Transverse colon (tissue), 4 donors: ENCODE measurements at places on chromosomes 7 and 10. TPM values are rescaled to one million over a fixed set of nuclear protein-coding genes. Genes with fewer than 3 reads are reported as not detected.

The FAM25A gene
- not detected for total RNA-seq

- DNase-seq = no peak
- no peak overlapping the region for H3K27ac ChIP-seq
- H3K4me3 ChIP-seq = no peak overlapping the region
- no peaks in the 10 kb centered on the region for H3K4me1 ChIP-seq
- H3K27me3 ChIP-seq = peaks cover 8% of the 10 kb centered on the region
- H3K36me3 ChIP-seq = no peaks in the 10 kb centered on the region
Measured at GRCh38 chr10:1249142-1249920, 193.1 kb downstream of the WDR37 start.

The TMEM270 gene
- not detected for total RNA-seq

GRCh38 chr10:104766341-104766740 lies 125.3 kb downstream of the SORCS3 start:
- no peaks in the 10 kb centered on the region for H3K4me1 ChIP-seq
- no peaks in the 10 kb centered on the region for H3K27me3 ChIP-seq
- H3K4me3 ChIP-seq = no peak overlapping the region
- no peak for DNase-seq
- H3K36me3 ChIP-seq = no peaks in the 10 kb centered on the region

DNA sequence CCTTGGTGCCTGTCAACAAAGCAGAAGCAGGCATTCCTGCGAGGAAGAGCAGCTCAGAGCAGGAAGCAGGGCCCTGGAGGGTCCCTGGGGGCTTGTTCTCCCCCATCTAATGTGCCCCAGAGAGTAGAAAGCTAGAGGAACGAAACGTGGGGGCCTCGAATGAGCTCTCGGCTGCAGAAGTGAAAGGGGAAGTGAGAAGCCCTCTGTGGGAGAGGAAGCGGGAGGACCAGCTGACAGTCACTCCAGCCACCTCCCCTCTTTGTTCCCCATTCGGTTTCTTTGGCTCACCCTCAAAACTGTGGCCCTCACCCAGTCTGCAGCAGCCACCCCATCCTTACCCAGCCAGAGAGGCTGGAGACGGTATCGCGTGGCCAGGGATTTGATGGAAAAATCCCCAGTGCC lies 25.0 kb downstream of the C10orf105 start:
- DNase-seq = peak; percentile 72
- no peaks in the 10 kb centered on the region for H3K36me3 ChIP-seq
- no peak overlapping the region for H3K4me3 ChIP-seq
- H3K4me1 ChIP-seq = peaks cover 6% of the 10 kb centered on the region
- no peaks in the 10 kb centered on the region for H3K27me3 ChIP-seq

- H3K36me3 ChIP-seq = peaks cover 5% of the 10 kb centered on the region
- H3K4me3 ChIP-seq = no peak overlapping the region
- H3K27ac ChIP-seq = no peak overlapping the region
- DNase-seq = no peak
Measured at GRCh38 chr10:87940210-87940609, 76.8 kb downstream of the PTEN start.

DNA sequence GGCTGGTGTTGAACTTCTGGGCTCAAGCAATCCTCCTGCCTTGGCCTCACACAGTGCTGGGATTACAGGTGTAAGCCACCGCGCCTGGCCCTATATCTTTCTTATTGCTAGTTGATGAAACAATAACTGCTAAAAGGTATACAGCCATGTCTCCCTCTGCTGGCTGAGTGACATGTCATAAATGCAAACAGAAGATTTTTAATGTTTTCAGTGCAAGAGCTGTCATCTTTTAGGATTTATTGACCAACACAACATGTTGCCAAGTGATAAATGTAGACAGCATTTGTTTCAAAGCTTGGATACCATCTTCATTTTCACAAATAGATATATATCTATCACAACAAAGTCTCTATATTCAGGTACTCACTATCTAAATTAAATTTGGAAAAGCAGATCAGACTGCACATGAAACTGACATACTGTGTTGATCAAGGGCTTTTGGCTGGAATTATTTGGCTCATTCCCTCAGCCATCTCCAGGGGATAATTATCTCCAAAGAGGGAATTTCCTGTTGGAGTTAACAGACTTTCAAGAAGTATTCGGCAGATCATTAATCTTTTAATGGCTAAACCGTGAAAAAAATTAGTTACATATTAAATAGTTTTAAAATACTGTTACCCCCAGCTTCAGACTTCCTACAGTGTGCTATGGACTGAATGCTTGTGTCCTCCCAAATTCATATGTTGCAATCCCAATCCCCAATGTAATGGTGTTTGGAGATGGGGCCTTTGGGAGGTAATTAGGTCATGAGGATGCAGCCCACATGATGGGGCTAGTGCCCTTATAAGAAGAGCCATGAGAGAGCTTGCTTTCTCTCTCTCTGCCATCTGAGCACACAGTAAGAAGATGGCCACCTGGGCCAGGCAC lies 41.3 kb upstream of the SRPK2 start:
- DNase-seq = peak; percentile 53
- no peaks in the 10 kb centered on the region for H3K36me3 ChIP-seq
- H3K4me1 ChIP-seq = peaks cover 4% of the 10 kb centered on the region
- no peaks in the 10 kb centered on the region for H3K27me3 ChIP-seq
- no peak overlapping the region for H3K27ac ChIP-seq
- no peak overlapping the region for H3K4me3 ChIP-seq

DNA sequence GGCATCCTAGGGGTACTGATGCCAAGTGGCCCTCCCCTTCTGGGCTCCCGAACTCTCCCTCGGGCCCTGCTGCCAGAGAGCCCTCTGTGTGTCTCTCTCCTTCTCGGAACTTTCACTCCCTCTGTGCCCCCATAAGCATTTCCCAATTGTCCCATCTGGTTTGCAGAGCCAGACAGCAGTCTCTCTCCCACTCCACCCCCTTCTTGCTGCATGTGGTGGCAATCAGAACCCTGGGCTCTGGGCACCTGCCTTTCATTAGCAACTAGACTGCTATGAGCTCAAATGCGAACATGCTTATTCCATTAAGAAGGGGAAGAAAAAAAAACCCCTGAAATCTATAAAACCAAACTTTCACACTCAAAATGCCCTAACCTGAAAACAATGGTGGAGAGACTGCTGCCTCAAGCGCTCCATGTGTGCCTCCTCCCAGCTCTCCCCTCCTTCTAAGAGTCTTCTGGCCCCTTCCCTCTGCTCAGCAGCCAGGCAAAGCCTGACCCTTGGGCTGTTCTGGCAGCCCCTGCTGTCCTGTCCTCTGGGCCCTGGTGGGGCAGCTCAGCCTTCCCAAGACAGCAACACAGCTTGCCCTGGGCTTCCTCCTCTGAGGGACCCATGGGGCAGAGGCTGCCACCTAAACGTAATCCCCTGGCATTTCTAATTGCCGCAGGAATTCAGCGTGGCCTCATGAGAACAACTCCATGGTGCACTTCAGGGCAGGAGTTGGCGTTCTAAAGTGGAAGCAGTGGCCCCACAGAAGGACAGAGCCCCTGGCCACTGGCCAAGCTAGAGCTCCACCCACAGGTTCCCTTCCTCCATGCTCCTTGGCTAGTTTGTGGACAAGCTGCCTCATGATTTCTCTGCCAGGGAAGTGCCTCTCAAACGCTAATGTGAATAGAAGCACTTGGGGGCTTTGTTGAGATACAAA lies 415.4 kb downstream of the PLXNA4 start:
- H3K36me3 ChIP-seq = no peaks in the 10 kb centered on the region
- no peak overlapping the region for H3K4me3 ChIP-seq
- H3K27me3 ChIP-seq = no peaks in the 10 kb centered on the region

The OR2A12 gene
- total RNA-seq = not detected

- no peak for DNase-seq
- no peak overlapping the region for H3K4me3 ChIP-seq
- no peaks in the 10 kb centered on the region for H3K4me1 ChIP-seq
- H3K27me3 ChIP-seq = no peaks in the 10 kb centered on the region
Measured at GRCh38 chr7:112080441-112080840, 125.8 kb downstream of the DOCK4 start.

The TCF7L2 gene
- total RNA-seq = 140 TPM

DNA sequence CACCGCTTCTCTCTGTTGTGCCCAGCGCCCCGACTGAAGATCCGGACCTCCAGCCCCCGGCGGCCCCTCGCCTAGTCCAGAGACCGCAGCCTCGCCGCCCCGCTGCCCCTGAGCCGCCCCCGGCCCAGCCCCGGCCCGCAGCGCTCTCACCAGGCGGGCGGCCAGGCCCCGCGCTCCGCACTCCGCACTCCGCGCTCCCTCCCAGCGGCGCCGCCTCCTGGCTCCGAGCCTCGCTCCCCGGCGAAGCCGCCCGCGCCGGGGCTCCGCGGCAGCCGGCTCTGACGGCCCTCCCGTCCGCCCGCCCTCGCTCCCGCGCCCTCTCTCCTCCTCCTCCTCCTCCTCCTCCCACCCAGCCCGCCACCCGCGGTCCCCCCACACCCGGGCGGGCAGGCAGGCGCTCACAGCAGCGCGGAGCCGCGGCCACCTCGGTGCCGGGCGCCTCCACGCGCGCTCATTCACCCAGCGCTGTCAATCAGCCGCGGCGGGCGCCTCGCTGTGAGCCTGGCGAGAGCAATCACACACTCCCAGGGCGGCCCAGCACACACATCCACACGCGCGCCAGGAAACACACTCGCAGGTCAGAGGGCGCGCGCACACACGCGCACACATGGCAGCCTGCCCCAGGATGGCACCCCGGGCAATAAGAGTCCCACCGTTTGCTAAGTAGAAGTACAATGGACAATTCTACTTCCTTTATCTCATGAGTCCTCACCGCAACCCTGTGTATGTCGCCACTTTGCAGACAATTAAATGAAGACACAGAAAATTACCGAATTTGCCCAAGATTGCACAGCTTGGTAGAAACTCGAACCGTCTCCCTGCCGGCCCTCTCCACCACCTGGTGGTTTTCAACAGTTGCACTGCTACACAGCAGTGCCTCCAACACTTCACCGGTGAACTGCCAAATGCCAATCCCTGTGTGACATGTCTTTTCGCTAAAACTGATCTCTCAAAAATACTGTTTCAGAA lies at the start of gene PRRT4:
TSS of gene PRRT4 (minus strand) at position 280 of the 969 bp plus-strand sequence.
- H3K36me3 ChIP-seq = no peaks in the 10 kb centered on the region
- H3K27ac ChIP-seq = no peak within 1 kb of the TSS
- H3K4me1 ChIP-seq = no peaks in the 10 kb centered on the region
- peak within 1 kb of the TSS; percentile 48 for H3K4me3 ChIP-seq

DNA sequence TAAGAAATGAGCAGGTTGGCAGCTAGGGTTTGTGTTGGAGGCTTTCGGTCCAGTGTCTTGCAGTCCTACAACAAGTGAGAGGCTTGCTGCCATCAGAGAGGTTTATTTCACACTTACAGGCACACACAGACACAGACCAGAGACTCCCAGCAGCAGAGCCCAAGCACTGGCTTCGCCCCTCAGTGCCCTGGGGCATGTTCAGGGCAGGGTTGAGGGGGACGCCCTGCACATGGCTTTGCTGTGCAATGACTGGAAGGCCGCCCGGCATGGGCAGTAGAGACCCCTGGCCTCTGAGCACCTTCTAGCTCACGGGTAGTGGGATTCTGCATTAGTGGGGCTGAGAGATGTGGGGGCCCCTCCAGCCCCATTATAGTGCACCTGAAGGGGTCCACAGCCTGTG lies 3.8 kb downstream of the SPRN start:
- no peak overlapping the region for H3K4me3 ChIP-seq
- peaks cover 3% of the 10 kb centered on the region for H3K36me3 ChIP-seq
- peaks cover 8% of the 10 kb centered on the region for H3K4me1 ChIP-seq
- no peak for DNase-seq
- no peak overlapping the region for H3K27ac ChIP-seq

The SFTPA1 gene
- not detected for total RNA-seq

GRCh38 chr10:80292607-80293239 lies 3.3 kb upstream of the MAT1A start:
- no peak for DNase-seq
- no peak overlapping the region for H3K4me3 ChIP-seq
- H3K27ac ChIP-seq = no peak overlapping the region
- no peaks in the 10 kb centered on the region for H3K27me3 ChIP-seq
- H3K4me1 ChIP-seq = peaks cover 10% of the 10 kb centered on the region

The UBE3C gene
- 56.9 TPM for total RNA-seq

DNA sequence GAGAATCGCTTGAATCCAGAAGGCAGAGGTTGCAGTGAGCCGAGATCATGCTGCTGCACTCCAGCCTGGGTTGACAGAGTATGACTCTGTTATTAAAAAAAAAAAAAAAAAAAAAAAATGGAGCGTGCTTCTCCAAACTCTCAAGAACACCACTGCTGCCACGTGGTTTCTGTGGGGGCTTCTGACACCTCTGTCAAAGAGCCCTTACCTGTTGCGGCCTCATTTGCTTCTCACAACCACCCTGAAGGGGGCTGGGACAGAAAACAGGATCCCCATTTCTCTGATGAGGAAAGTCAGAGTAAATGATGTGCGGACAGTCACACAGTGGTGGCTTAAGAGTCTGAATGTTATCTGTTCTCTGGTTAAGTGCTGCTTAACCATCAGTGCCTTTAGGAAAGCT lies 95.3 kb downstream of the RNF216 start:
- no peaks in the 10 kb centered on the region for H3K27me3 ChIP-seq
- no peak overlapping the region for H3K4me3 ChIP-seq
- H3K36me3 ChIP-seq = no peaks in the 10 kb centered on the region

DNA sequence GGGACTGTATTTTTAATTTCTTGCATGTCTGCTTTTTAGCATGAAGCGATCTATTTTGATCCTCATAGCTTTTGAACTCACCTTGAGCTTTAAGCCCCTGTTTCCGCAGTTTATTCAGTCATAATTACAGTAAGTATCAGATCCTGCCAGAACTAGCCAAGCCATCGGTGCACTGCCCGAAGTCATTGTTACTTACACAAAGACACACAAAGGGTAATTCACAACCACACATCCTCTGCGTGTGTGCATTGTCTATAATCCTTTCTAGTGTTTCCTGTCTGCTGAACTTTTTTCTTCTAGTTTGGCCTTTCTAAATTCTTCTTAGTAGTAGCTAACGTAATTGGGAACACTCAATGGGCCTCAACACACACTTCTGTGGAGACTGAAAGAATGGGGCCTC lies 133.0 kb downstream of the SFMBT2 start:
- H3K27ac ChIP-seq = no peak overlapping the region
- no peaks in the 10 kb centered on the region for H3K4me1 ChIP-seq
- no peaks in the 10 kb centered on the region for H3K27me3 ChIP-seq
- no peak overlapping the region for H3K4me3 ChIP-seq

GRCh38 chr10:71863203-71863602 lies 12.2 kb upstream of the PSAP start:
- no peaks in the 10 kb centered on the region for H3K27me3 ChIP-seq
- H3K36me3 ChIP-seq = no peaks in the 10 kb centered on the region
- no peak for DNase-seq
- no peak overlapping the region for H3K4me3 ChIP-seq
- peaks cover 16% of the 10 kb centered on the region for H3K4me1 ChIP-seq

The RBM33 gene
- total RNA-seq = 62.8 TPM

GRCh38 chr10:95522117-95522516 lies 39.1 kb downstream of the SORBS1 start:
- peak overlapping the region; percentile 94 for H3K27ac ChIP-seq
- peaks cover 10% of the 10 kb centered on the region for H3K4me1 ChIP-seq
- DNase-seq = no peak
- H3K27me3 ChIP-seq = no peaks in the 10 kb centered on the region
- no peak overlapping the region for H3K4me3 ChIP-seq

- no peak overlapping the region for H3K4me3 ChIP-seq
- H3K4me1 ChIP-seq = no peaks in the 10 kb centered on the region
- DNase-seq = no peak
- no peaks in the 10 kb centered on the region for H3K27me3 ChIP-seq
Measured at GRCh38 chr7:44681645-44682044, 67.0 kb upstream of the ZMIZ2 start.

The OR2A5 gene
- not detected for total RNA-seq

The VIM gene
- total RNA-seq = 1,157 TPM

The RPA3 gene
- total RNA-seq = 4.1 TPM

- H3K4me1 ChIP-seq = no peaks in the 10 kb centered on the region
- H3K4me3 ChIP-seq = no peak overlapping the region
- no peaks in the 10 kb centered on the region for H3K36me3 ChIP-seq
- no peaks in the 10 kb centered on the region for H3K27me3 ChIP-seq
Measured at GRCh38 chr7:157405501-157405900, 68.7 kb downstream of the DNAJB6 start.
